ENCODE measurements at places on chromosomes 7 and 10.

DNA sequence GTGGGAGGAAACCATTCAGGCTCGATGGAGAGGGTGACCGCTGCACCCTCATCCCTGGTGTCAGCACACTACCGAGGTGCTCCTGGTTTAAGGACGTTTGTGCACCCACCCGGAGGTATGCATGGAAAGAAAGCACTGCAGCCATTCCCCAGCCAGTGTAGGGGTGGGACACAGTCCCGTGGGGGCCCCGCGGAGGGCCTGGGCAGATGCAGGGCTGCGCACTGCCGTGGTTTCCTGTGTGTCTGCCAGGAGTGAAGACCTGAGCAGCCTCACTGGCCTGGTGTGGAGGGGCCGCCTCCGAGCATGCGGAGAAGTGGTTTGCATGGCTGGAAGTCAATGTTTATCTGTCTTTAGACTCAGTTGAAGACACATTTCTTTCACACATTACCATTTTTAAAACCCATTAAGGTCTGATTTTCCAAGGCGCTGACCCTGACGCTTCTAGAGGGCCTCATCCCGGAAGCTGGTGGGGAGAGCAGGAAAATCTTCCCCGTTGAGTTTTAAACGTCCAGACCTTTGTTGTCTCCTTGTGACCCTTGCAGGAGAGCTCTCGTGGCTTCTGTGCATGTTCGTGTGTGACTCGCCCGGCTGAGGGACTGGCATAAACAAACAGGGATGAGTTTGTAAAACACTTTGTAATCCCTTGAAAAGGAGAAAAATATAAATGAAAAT lies 188.1 kb downstream of the MGMT start:
- DNase-seq: no peak

GRCh38 chr10:128091636-128092210 lies 34.5 kb downstream of the MKI67 start:
- no peak for DNase-seq

GRCh38 chr10:3782451-3783315 lies 2.3 kb downstream of the KLF6 start:
- DNase-seq: peak; percentile 48

- DNase-seq: no peak
Observed at GRCh38 chr10:34477249-34477648, 337.8 kb downstream of the PARD3 start.

DNA sequence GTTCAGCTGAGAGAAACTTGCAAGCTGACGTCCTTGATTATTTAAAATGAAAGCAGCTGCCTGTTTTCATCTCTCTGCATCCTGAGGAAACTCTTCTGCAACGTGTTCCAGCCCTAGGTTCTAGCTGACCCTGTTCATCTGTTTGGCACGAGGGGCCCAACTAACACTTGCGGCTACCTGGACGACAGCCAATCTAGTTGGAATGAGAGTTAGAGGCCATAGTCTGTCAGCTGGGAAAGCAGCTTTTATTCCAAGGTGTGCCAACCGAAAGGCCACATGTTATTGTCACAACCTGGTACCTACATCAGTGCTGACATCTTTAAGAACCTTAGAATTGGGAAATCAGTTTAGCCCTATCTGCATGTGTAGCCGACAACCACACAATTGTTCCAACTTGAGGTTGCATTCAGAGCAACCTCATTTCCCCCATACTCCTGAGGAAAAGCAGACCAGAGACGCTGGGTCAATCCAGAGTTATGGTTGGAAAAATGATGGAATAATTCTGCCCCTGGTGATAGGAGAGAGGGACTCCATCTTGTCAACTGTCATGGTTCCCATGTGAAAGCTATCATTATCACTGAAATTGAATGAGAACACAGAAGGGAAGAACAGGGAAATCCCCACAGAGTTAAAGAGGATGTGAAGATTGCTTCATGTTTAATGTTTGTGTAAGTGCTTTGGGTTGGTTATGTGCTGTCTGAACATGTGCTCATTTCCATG lies 121.6 kb downstream of the EGFR start:
- no peak for DNase-seq

- no peak for DNase-seq
Observed at GRCh38 chr10:91592266-91592975, 40.5 kb downstream of the PPP1R3C start.

DNA sequence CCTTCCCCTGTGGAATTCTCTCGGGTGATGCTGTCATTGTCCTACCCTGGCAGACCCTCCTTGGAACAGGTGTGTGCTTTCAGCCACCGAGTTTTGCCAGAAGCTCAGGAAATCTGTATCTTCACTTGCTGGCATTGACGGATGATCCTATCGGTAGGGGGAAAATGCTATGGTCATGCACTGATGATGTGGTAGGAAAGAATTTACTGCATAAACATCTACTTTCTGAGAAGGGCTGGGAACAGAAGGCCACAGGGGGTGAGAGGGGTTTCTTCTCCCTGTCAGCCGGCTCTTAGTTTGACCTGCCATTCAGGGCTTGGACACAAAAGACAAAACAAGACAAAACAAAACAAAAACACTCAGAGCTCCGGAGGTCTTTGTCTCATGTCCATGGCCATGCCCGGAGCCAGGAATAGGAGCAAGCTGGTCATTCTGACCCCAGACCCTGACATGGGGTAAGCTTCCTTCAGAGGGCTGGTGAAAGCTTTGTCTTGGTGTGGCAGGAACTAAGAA lies 43.6 kb upstream of the CARD11 start:
- DNase-seq: no peak

GRCh38 chr10:71504168-71504567 lies 107.4 kb downstream of the CDH23 start:
- no peak for DNase-seq
